ENCODE measurements at places on chromosomes 5 and 9.

- no peak for DNase-seq
These were observed 7.7 kb upstream of the CPEB4 start for GRCh38 chr5:173880306-173880985.

- DNase-seq: no peak
These were observed 212.5 kb downstream of the COMMD10 start for GRCh38 chr5:116297296-116297814.

DNA sequence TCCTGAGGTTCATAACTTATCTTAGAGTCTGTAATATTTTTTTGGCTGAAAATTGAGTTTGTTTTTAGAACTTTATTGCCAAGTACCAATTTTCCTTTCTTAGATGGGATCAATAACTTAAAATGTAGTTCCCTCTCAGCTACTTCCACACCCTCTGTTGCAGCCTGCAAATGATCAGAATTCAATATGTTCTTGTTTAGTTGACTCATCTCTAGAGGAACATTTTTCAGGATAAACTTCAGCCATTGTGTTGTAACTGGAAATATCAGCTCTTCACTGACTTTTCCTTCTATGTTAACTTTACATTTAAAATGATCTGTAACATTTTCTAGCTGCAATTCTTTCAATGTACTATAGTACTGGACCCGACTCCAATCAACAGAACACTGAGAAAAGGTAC, 115.7 kb downstream of the ESM1 start:
- no peak for DNase-seq

GRCh38 chr5:103234239-103234975, 24.2 kb upstream of the MACIR start:
- no peak for DNase-seq

DNA sequence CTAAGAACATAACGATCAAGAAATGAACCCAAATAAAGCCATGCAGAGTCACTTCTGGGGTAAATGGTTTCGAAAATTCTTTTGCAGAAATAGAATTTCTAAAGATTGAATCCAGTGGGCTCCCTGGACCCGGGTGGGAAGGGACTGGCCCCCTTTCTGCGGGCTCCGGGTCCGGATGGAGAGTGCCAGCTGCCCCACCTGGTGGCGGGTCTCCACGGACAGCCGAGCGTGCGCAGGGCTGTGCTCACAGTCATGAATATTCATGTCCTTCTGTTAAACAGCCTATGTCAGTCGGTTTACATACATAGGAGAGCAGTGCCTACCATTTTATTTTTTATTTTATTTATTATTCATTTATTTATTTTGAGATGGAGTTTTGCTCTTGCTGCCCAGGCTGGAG, 4.7 kb upstream of the PPP1R26 start:
- no peak for DNase-seq

GRCh38 chr9:3865141-3865772, 339.5 kb upstream of the RFX3 start:
- no peak for DNase-seq

- no peak for DNase-seq
These were observed 21.3 kb downstream of the PPP2CA start for GRCh38 chr5:134204575-134204974.

- no peak for DNase-seq
These were observed 69.3 kb downstream of the KCNIP1 start for GRCh38 chr5:170573114-170573513.

DNA sequence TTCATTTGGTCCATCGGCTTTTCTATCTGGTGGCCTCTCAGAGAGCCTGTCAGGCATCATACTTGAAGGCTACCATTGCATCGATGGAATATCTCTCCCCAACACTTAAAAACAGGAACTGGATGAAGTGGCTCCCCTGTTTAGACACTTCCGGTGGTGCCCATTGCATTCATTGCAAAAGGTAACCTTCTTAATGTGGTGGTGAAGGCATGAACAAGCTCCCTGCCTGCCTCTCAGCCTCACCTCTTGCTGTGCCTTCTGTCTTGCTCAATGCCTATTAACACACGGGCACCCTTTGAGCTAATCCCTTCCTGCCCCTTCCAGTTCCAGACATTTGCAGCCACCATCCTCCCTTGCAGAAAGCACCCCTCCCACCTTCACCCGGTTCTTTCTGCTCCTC, 233.1 kb upstream of the MSX2 start:
- no peak for DNase-seq

GRCh38 chr5:42516282-42517042, 93.2 kb downstream of the GHR start:
- no peak for DNase-seq

- no peak for DNase-seq
These were observed 1542.8 kb downstream of the EFNA5 start for GRCh38 chr5:106127985-106128384.

DNA sequence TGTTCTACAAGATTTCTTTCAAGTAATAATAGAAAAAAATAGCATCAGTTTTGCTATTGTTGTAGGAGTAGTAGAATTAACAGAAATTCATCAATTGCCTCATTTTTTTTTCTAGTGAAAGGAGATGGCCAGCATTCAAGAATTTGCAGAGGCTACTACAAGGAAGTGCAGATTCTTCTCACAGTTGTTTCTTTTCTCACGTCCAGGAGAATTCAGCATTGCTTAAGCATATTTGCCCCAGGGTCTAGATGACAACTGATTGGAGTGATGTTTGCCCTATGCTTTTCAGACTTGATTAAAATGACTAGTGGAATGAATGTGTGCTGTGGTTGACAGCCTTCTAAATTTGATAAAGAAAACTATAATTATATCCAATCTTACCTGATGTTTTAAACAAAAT, 46.6 kb upstream of the SLC12A2 start:
- DNase-seq: no peak

GRCh38 chr9:98518556-98518955, 190.2 kb downstream of the GABBR2 start:
- DNase-seq: no peak

DNA sequence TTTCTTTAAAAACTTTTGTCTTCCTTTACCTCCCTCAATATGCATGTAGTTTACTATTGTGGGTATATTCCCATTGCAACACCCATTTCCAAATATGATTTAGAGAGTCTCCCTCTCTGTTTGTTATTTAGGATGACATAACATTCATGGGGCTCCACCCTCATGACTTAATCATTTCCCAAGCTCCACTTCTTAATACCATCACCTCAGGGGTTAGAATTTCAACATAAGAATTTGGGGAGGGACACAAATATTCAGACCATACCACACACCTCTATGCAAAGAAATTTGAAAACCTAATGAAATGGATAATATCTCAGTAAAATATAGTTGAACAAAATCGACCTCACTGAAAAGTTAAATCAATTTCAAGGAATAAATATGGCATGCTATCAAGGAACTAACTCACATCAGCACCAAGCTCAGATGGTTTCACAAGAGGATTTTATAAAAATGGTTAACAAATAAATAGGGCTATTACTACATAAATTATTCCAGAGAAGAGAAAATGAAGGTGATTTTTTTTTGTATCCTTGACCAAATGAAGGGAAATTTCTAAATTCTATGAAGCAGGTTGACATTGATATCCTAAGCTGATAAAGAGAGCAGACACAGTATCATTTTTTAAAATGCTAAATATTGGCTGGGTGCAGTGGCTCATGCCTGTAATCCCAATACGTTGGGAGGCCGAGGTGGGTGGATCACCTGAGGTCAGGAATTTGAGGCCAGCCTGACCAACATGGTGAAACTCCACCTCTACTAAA, 20.2 kb upstream of the UBTD2 start:
- no peak for DNase-seq

- no peak for DNase-seq
These were observed 124.7 kb downstream of the ALDH1A1 start for GRCh38 chr9:72827950-72828731.

DNA sequence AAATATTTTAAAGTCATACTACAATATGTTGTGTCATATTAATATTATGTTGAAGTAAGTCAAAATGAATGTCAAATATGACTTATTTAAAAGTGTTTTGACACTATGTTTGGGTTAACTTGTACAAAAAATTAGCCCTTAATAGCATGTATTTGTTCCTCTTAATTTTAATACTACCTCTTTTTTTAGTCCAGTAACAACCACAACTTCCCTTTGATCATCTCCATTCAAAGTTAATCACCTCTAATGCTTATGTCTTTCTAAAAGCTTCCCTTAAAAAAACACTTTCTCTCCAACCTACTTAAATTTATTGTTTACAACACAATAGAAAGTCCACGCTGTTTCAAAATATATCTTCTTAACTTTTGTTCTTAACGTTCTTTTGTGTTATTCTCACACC, 9.6 kb downstream of the SLCO4C1 start:
- DNase-seq: no peak

DNA sequence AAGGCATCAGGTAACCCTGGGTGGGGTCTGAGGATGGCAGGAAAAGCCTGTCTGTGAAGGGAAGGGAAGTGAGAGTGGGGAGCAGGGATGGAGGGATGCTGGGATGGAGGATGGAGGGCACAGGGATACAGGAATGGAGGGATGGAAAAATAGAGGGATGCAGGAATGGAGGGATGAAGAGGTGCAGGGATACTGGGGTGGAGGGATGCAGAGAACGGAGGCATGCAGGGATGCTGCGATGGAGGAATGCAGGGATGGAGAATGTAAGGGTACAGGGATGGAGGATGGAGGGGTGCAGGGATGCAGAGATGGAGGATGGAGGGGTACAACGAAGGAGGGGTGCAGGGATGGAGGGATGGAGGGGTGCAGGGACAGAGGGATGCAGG, 9.1 kb downstream of the PTGES2 start:
- DNase-seq: no peak

- DNase-seq: no peak
These were observed 385.5 kb downstream of the ADGRV1 start for GRCh38 chr5:90944116-90944515.

- DNase-seq: no peak
These were observed 729.3 kb downstream of the CDH18 start for GRCh38 chr5:19258686-19259085.

DNA sequence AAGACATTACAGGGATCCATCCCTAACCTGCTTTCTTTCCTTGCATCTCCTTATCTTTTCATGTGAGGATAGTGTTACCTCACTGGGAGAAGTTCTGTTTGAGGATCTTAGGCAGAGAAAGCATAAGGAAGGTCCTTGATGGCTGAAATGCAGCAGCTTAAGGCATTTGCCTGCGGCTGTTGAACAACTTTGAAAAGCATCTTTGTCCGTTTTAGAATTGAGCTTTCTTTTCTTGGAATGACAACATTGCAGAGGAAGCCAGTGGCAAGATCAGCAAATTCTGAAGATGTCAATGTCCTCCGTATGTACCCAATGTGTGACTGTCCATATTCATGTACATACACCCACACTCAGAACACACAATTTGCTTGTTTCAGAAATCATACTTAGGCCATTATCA, 436.2 kb downstream of the GABRG2 start:
- no peak for DNase-seq

DNA sequence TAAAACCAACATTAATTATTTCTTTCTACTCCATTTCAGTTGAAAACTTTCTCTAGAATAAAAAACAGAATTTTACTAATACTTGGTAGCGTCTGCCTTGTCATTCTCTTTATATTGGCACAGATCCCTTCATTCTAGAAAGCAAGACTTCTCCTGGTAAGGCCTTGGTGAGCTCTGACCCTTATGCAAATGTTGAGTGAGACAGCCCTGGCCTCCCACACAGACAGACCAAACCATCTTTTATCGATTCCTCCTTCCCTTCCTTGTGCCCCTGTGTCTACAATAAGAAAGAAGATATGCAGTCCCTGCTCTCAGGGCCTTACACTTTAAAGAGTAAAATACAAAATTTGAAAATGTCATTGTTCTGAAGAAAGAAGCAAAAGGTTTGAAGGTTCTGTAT, 262.2 kb downstream of the EFNA5 start:
- no peak for DNase-seq

GRCh38 chr5:108935611-108936010, 187.9 kb downstream of the FER start:
- no peak for DNase-seq

GRCh38 chr5:129148-129547, 37.2 kb downstream of the PLEKHG4B start:
- DNase-seq: no peak

- DNase-seq: no peak
These were observed 188.6 kb upstream of the KLF9 start for GRCh38 chr9:70603020-70603411.

- no peak for DNase-seq
These were observed 141.5 kb downstream of the GABRG2 start for GRCh38 chr5:162209005-162209605.

DNA sequence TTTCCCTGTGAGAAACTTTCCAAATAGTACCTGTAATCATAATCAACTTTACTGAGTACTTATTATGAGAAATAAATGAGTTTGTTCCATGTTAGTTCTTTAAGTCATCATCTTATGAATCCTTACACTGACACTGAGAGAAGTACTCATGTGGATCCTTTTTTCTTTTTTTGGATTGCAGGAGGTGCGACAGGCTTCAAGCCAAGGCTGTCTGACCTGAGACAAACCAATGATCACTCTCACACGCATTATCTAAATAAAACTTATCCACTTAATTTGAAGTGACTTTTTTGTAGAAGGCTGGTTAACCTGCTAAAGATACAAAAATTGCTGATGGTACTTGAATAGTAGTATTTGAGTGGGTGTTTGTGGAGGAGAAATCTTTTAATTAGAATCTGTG, 39.5 kb downstream of the JAKMIP2 start:
- DNase-seq: no peak

- DNase-seq: no peak
These were observed 20.4 kb upstream of the PALM2AKAP2 start for GRCh38 chr9:109759589-109759988.

- DNase-seq: no peak
These were observed 92.1 kb downstream of the CRB2 start for GRCh38 chr9:123447934-123448646.

GRCh38 chr9:126833710-126834345, 26.6 kb upstream of the ZBTB34 start:
- no peak for DNase-seq

DNA sequence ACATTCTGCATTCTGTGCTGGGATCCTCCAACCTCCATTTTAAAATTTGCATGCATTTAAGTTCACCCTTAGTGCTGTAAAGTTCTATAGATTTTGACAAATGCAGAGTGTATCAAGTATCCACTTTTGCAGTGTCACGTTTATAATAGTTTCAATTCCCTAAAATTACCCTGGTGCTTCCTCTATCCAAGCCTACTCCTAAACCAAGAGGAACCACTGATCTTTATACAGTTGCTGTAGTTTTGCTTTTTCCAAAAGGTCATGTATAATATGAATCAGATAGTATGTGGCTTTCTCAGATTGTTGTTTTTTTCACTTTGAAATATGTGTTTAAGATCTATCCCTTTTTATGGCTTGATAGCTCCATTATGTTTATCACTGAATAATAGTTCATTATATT, 468.4 kb upstream of the CDH6 start:
- DNase-seq: no peak

- DNase-seq: no peak
These were observed 249.7 kb upstream of the ZNF462 start for GRCh38 chr9:106613250-106613737.

DNA sequence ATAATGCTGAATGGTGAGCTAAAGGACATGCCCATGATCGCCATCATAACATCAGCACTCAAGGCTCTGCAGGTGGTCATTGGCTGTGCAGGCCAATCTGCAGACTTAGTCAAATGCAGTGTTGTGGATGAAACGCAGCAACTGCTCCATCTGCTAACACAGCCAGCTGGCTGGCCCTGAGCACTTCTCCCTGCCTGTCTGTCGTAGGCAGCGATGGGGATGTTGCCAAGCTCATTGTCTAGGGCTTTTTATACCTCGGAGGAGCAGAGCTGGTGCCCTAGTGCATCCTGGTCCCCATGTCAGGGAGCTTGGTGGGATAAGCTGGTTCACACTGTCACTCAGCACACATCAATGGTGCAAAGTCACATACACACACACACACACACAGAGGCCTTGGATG, 189.4 kb downstream of the TENT4A start:
- DNase-seq: no peak

- no peak for DNase-seq
These were observed 240.4 kb upstream of the RAI14 start for GRCh38 chr5:34415559-34416198.

Data from T-helper 2 cell treated with Interferon-gamma antibody and Interleukin-4, amounts not matched to agents 5 μg/mL and 100 μg/mL, for 36 hours (primary cell).